ENCODE measurements at places on chromosomes 4 and X.

- no peak for DNase-seq
These were observed 117.2 kb downstream of the IRF2 start for GRCh38 chr4:184357165-184357564.

- DNase-seq = no peak
These were observed 49.7 kb downstream of the CHIC2 start for GRCh38 chr4:54014666-54015160.

DNA sequence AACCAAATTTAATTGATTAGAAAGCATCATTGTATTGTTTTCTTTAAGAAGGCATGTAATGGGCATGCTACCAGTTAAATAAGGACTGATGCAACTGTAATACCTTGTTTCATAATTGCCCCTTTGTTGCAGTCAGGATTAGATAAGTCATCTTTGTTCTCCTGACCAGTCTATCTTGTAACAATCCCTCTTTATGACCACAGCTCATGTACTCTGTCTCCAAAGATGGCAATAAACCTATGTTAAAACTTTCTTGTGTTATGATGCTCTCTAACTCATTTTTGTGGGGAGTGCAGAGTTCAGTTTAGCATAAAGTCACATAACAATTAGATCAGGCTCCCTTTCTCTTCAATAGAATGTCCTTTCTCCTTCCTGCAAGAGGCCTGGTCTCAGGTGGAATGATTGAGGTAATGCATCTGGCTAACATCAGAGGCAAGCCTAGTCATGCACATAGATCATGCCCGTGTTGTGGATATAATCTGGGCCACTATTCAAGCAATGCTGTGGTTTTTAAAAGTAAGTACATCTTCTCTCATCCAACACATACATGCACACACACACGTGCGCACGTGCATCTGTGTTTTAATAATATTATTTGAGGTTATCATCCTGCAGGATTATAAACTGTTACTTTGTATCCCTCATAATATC lies 45.6 kb downstream of the TMEM154 start:
- DNase-seq = no peak

- no peak for DNase-seq
These were observed 104.8 kb downstream of the ACTRT1 start for GRCh38 chrX:127947450-127947849.

- no peak for DNase-seq
These were observed 292.0 kb downstream of the CCSER1 start for GRCh38 chr4:90419124-90419711.

- DNase-seq = no peak
These were observed 31.0 kb downstream of the SLC9B1 start for GRCh38 chr4:102988429-102989020.

DNA sequence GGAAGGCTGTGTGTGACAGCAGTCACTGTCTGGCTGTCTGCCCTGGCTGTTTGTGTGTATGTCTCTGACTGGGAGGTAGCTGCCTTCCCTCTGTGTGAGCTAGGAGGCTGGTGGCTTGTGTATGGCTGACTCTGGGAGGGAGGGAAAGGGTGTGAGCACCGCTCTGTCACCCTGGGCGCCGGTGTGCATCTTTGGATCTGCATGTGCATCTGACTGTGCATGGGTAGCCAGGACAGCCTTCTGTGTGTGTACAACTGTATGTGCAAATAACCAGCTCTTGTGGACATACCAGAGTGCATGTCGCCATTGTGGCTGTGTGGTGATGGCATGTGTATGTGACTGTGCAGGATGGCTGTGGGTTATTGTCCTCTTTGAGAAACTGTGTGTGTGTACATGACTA lies 7.4 kb upstream of the ERAS start:
- DNase-seq = no peak

DNA sequence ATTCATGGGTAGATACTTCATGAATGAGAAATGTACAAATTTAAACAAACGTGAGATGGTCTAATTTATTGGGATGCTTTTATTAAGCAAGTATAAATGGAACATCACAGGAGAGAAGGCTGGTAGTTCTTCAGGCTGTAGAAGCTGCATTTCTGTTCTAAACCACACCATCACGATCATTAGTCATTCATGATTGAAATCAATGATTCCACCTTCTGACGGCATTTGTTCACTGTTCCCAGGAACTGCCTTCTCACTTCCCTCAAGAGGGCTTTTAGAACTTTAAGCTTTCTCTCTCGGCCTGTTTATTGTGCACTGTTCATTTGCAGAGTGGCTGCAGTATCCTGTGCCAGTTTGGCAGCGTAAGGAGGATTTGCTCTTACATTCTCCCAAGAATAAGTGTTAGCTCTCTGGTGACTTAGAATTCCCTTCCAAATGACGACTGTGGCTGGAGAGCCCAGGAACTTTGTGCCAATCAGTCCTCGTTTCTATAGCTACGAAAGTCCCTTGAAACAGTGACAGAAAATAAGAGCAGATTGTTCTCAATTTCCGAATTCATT lies 54.7 kb downstream of the MFAP3L start:
- no peak for DNase-seq

DNA sequence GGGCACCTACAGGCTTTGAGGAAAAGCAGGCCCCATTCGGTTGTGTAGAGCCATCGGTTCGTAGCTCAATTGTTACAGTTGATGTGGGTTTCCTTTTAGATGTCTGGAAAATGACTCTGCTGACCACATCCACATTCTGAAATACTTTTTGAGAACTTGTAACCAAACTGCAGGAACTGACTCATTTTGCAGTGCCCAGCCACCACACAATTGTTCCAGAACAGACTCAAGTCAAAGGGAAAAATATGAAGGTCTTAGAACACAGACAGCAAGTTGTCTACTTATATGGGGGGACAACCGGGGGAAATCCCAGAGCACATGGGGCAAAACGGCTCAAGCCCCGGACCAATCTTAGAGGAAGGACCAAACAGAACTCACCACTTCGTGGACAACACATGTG lies 557.6 kb upstream of the DIPK2B start:
- DNase-seq = no peak

DNA sequence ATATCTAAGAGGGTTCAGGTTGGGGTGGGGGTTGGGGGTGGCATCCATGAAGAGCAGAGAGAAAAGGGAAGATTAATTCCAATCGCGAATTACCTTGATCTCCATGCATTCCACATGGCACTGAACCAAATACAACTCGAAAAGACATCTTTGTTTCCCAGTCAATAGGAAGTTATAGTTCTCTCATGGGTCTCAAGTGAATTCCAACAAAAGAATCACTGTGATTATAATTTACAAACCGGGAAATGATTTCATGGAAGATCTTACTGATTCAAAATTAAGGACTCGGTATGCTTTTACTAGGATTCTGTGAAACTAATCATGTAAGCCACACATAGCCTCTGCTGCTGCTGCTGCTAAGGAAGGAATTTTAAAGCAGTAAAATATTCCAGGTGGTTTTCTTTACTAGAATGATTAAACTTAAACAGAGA lies 26.6 kb upstream of the AMELX start:
- DNase-seq = no peak

- DNase-seq = no peak
These were observed 1033.9 kb downstream of the NLGN4X start for GRCh38 chrX:5194806-5195205.

DNA sequence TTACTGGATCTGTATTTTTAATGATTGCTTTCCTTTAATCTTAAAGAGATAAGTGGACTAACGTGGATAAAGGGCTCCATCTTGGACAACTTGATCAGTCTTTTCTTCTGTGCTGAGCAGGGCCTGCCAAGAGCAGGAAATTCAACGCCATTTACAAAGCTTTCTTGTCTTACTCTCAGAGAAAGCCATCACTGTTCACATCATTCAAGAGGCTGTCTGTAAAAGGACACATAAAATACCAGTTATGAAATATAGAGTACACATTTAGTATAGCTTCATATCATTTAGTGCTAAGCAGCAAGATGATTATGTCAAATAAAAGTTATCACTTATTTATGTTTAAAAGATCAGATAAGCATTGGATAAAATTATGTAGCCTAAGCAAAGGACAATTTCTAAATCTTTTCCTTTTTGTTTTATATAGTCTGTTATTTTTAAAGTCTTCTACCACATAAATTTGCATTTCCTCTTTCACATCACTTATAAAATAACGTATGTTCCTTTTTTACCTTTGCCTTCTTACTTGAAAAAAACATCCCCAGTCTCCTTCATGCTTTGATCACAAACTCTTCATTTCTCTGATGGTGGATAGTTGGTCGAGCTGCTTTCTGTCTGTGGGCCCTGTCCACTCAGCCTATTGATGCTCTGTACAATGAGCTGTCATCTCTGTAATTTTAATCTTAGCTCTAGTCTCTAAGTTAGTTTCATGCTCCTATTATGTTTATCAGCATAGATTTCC lies 2.1 kb upstream of the CCNG2 start:
- no peak for DNase-seq

Data from type B pancreatic cell (in vitro differentiated cells).